ENCODE measurements at places on chromosomes 12 and 14.

DNA sequence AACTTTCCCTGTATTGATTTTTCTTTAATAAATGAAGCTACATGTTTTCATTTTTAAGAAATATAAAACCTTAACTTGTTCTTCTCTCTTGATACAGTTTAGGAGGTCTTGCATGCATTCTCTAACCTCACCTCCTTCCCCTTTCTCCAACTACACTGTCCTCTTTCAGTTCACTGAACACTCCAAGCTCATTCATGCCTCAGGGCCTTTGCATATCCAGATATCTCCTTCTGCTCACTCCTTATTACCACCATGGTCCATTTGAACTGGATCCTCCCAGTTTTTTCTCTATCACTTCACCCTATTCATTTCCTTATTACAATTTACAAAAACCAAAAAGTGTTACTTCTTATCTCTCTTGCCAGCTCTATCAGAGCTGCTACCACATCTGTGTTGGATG lies 242.9 kb upstream of the PLEKHG7 start:
- DNase-seq, result no peak

DNA sequence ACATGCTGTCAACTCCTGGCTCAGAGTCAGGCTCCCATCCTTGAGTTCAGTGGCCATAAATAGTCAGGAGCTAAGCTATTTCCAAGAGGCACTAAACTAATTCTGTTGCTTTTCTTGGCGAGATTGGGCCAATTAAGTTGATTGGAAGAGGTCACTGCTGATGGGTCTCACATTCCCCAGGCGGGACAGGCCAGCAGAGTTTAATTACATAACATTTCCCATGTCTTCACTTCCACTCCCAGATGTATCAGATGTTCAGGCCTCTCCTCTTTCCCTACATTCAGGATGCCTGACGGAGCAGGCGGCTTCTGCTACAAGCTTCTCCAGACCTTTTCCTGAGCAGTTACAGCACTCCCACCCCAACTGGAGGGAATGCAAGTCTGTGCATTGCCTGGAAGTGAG lies 5.3 kb downstream of the NTF3 start:
- DNase-seq, result no peak

GRCh38 chr14:57266065-57266464 lies 2.6 kb downstream of the EXOC5 start:
- no peak for DNase-seq

DNA sequence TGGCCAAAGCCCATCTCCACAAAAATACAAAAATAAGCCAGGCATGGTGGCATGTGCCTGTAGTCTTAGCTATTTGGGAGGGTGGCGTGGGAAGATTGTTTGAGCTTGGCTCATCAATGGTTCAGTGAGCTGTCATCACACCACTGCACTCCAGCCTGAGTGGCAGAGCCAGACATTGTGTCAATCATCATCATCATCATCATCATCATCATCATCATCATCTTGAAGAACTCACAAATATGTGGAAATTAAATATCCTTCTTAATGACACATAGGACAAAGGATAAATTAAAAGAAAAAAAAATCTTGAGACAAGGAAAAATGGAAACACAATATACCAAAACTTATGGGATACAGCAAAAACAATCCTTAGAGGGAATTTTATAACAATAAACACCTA lies 132.5 kb downstream of the LRFN5 start:
- DNase-seq, result no peak

DNA sequence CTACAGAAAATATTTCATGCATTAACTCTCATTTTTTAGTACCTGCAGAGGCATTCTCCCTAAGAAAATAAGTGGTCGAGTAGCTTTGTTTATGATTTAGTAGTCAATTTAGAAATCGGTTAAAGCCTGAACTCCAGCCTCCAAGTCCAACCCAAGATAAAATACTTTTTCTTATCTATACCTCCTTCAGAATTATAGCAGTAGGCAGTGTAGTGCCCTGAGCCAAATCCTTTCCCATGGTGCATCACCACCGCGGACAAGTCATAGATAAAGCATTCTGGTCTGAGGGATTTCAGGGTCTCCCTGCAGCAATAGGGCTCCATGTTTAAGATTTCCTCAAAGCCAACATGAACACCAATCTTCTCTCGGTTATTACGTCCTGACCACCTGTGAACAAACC lies 30.5 kb downstream of the USP44 start:
- DNase-seq, result no peak
